Left lung (tissue), 14 donors: ENCODE measurements at places on chromosomes 13 and 19.

- no peak for DNase-seq
Measured at GRCh38 chr19:12867120-12868099, 13.8 kb downstream of the DNASE2 start.

- DNase-seq, result peak; percentile 68
Measured at GRCh38 chr19:47813304-47813994, 8.3 kb upstream of the CRX start.

DNA sequence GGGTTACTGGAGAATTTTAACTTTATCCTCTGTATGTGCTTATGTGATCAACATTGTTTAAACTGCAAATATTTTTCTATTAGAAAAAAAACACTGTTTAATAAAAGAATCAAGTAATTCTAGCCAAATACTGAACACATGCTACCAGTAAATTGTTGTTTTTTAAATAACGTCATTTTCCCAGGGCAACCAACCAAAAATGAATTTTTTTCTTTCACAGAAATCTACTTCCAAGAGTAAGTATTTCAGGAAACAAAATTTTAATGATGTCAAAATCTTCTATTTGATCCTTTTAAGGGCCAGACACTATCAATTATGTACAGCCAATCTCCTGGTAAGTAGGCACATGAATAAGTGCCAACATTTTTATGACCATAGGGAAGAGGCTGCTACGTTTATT lies 57.1 kb downstream of the TUBGCP3 start:
- DNase-seq, result no peak

- no peak for DNase-seq
Measured at GRCh38 chr13:22789027-22789593, 391.7 kb upstream of the SGCG start.

GRCh38 chr19:1513499-1514294 lies 878 bp upstream of the ADAMTSL5 start:
- DNase-seq, result no peak

GRCh38 chr13:21344662-21345176 lies 114.4 kb downstream of the ZDHHC20 start:
- no peak for DNase-seq

DNA sequence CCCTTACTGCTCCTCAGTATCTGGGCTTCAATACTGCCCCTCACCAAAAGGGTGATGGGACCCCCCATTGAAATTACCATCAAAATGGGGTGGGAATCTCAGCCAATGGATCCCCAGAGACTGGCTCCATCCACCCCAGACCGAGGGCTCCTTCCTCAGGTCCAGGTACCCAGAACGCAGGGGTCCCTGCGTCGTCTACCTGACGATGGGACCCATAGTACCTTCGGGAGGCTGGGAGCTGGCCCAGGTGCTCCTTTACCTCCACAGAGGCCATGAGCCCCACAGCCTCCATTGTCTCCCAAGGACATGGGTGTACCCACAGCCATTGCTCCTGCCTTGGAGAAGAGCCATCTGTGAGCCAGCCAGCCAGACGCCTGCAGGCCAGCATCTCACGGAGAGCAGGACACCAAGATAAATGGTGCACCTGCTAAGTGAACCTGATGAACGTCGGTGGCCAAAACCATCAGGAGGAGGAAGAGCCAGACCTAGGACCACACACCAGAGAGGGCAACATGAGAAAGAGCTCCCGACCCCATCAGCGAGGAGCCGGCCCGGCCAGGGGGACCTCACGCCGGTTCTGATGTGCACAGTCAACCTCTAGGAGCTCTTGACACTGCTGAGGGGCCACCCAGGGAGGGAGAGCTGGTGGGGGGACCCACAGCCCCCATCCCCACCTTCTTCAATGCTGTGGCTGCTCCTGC lies 156.8 kb upstream of the SOX1 start:
- DNase-seq, result no peak

GRCh38 chr19:56177564-56178243 lies 1.9 kb downstream of the GALP start:
- DNase-seq, result no peak

DNA sequence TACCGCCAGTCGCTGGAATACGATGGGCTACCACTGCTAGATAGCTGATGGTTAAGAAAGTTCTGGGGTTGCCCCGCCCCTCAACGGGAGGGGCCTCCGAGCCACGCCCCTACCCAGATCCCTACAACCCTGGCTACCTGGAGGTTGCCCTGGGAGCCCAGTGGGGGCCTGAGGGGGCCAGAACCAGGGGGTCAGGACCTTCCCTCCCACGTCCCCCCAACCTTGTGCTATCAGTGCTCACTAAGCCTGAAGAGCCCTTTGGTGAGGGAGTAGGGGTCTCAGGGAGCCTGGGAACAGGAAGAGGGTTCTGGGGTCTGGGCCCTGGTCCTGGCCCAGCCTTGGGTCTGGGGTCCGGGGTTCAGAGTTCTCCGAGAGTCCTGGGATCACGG lies 8.9 kb downstream of the OCEL1 start:
- peak; percentile 89 for DNase-seq

DNA sequence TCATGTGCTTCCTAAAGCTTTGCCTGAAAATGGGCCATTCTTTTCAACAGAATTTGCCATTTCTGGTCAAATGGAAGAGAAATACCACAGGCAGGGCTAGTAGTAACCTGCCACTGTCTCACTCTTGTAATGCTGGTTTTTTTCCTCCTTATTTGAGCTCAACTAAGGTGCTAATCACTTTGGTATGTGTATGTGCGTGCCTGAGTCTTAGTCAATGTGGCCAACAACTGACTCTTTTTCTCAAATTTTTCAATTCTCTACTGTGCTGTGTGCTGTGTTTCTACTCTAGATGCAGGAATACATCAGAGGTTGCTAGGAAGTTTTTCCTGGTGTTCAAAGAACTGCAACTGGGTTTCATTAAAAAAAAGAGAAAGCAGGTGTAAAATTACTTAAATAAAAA lies 870.2 kb downstream of the EFNB2 start:
- no peak for DNase-seq

DNA sequence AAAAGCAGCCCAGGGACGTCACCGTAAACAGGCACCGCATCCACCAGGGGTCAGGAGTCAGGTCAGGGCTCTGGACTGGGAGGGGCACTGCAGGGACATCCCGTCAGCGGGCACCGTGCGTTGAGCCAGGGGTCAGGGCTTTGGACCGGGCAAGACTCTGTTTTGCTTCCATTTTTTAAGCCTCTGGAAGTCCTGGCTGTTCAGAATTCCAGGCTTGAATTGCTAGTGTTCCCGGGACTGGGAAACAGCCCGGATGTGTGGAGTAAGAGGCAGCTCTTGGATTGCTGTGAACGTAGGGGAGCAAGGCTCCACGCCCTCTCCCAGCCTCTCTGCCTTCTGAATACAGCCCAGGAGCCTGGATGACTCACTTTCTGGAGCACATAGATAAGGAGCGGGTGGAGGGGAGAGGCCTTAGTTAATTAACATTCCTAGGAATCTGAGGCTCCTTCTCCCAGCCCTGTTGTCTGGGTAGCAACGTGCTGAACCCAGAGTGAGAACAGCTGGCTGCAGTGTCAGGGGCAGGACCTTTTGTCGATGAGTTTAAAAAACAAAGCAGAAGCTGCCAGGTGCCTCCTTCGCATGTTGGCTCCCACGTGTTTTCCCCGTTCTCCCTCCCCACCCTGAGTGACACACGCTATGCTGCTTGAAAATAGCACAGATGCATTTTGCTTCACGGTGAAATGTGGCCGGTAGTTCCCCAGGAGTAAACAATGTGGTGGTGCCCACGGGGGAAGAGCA lies 21.9 kb downstream of the ATP11A start:
- DNase-seq, result peak; percentile 83

DNA sequence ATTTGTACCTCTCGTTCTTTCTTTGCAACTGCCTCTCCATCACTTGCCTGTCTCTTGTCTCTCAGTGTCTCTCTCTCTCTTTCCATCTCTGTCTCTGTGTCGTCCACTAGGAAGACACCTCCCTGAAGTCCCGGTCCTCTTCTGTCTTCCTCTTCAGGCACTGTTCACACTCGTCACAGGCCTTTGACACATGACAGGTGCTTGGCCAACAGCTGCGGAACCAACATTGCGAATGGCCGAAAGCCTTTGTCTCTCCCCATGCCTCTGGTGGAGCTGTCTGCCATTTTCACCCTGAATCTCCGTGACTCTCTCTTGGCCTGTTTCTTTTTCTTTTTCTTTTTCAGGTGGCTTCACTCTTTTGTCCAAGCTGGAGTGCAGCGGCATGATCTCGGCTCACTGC lies 2.8 kb downstream of the HIPK4 start:
- DNase-seq, result no peak
